Adrenal gland (tissue), 19 donors: ENCODE measurements at places on chromosomes 13 and 19. TPM values are rescaled to one million over a fixed set of nuclear protein-coding genes. Genes with fewer than 3 reads are reported as not detected.

The EEF2 gene
- total RNA-seq = 1,603 TPM

The CLDN10 gene
- not detected for total RNA-seq

The NKPD1 gene
- total RNA-seq = not detected

The TSSK6 gene
- total RNA-seq = 3.5 TPM

The HPN gene
- total RNA-seq = 0.33 TPM

The ZNF681 gene
- 2.9 TPM for total RNA-seq

The KCNRG gene
- 0.14 TPM for total RNA-seq

The OR4F17 gene
- not detected for total RNA-seq

The NCAN gene
- total RNA-seq = not detected

The SGCG gene
- not detected for total RNA-seq

The SHD gene
- total RNA-seq = 1.8 TPM

The COX7A1 gene
- total RNA-seq = 158 TPM

The HSPB6 gene
- 164 TPM for total RNA-seq

The OR7A5 gene
- 0.27 TPM for total RNA-seq

The LHFPL6 gene
- 43.6 TPM for total RNA-seq

The C1QTNF9B gene
- not detected for total RNA-seq

The ZNF99 gene
- total RNA-seq = not detected

The COX6B2 gene
- not detected for total RNA-seq

The CYP4F12 gene
- total RNA-seq = 6.3 TPM

The FPR2 gene
- total RNA-seq = 0.28 TPM

The KLK12 gene
- total RNA-seq = not detected

The ZNF497 gene
- 1.3 TPM for total RNA-seq

The MADCAM1 gene
- total RNA-seq = 0.90 TPM

The SMG9 gene
- total RNA-seq = 29.8 TPM

The KLK14 gene
- total RNA-seq = not detected

The ADGRE2 gene
- 8.3 TPM for total RNA-seq

The NLRP11 gene
- total RNA-seq = not detected

The APC2 gene
- 1.00 TPM for total RNA-seq

The KASH5 gene
- not detected for total RNA-seq

The ZNF441 gene
- total RNA-seq = 7.2 TPM

The FLT3LG gene
- total RNA-seq = 5.7 TPM

The KIR2DL3 gene
- total RNA-seq = not detected

The SHISA2 gene
- total RNA-seq = 0.47 TPM
